Thyroid gland (tissue), 4 donors: ENCODE measurements at places on chromosomes 4 and X. TPM values are rescaled to one million over a fixed set of nuclear protein-coding genes. Genes with fewer than 3 reads are reported as not detected.

- H3K27ac ChIP-seq: no peak overlapping the region
- no peak for DNase-seq
- no peaks in the 10 kb centered on the region for H3K36me3 ChIP-seq
- H3K4me1 ChIP-seq: no peaks in the 10 kb centered on the region
These were observed 149.5 kb downstream of the DHRSX start for GRCh38 chrX:2351321-2351720.

- H3K36me3 ChIP-seq: no peaks in the 10 kb centered on the region
- H3K27me3 ChIP-seq: no peaks in the 10 kb centered on the region
- H3K4me3 ChIP-seq: no peak overlapping the region
- no peak for DNase-seq
- no peak overlapping the region for H3K27ac ChIP-seq
These were observed 25.5 kb upstream of the RXFP1 start for GRCh38 chr4:158496030-158496741.

GRCh38 chrX:106300239-106300638 is 132.1 kb downstream of the PWWP3B start:
- H3K36me3 ChIP-seq: no peaks in the 10 kb centered on the region
- H3K4me3 ChIP-seq: no peak overlapping the region
- no peak for DNase-seq
- H3K4me1 ChIP-seq: no peaks in the 10 kb centered on the region
- no peak overlapping the region for H3K27ac ChIP-seq

DNA sequence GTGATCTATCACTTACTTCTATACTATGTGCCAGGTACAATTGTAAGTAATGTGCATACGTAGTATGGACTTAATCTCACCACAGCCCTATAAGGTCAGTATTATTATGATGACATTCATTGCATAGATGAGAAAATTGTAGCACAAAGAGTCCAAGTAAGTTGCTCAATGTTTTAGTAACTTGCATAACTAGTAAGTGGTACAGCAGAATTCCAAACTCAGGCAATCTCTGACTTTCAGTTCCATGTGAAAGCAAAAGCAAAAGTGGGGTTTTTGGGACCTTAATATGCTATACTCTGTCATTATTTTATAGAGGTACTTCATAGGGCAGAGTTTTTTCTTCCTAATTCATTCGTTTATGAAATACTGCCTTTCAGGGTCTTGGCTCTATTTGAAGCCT is 188.8 kb upstream of the VEGFC start:
- no peaks in the 10 kb centered on the region for H3K36me3 ChIP-seq
- H3K27me3 ChIP-seq: no peaks in the 10 kb centered on the region

DNA sequence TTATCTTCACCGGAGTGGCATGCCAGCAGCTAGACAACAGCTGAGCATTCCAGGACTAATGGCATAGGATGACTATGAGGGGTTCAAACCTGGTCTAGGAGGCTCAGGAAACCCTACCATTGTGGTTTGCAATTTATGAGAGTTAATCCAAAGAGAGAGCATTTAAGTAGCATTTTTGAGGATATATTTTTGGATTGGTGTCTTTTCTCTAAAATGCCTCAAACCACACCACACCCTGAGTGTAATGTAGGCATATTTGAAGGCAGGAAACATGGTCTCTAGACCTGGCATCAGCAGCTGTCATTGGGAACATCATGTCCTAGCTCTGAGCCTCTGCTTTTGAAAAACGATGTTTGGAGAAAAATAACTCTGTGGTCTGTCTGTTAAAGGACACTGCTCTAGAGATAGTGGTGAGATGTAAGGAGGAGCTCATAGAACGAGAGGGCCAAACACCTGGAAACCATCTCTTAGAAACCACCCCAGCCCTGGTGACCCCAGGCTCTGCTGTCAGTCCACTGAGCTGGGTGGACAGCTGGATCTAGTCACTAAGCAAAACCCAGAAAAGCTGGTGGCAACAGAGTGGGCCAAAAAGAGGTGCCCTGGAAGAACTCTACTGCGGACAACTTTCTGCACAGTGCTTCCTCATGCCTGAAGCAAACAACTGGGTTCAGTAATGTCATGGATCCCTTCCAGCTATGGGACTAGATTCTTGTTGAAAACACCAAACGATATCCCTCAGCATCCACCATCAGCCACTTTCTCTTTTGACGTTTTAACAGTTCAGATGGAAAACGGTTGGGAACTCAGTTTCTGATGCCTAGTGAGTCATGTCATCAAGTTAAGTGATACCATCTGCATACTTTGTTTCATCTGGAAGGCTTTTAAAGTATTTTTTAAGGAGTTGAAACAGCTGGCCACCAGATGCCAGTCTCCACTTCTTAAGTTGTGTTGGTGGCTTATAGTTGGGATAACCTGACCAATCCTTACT is 100.2 kb upstream of the C1QTNF7 start:
- no peaks in the 10 kb centered on the region for H3K4me1 ChIP-seq
- H3K27me3 ChIP-seq: no peaks in the 10 kb centered on the region
- H3K36me3 ChIP-seq: no peaks in the 10 kb centered on the region

DNA sequence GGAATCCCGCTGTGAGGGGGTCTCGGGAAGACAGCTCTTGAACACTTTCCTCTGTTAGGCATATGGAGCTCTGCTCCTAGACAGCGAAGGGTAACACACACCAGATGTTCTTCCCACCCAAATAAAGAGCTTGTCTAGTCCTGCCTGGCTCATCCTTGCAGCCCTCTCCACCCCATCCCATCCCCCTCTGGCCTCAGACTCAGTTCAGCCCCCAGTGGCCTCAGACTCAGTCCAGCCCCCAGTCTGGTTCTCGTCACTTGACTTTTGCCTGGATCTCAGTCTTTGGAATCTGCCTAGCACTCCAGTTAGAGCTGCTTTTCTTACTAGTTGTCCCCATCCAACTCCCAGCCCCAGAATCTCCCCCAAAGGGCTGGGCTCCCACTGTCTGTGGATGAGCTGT is 14.9 kb downstream of the RAB33A start:
- DNase-seq: no peak
- no peak overlapping the region for H3K4me3 ChIP-seq
- no peaks in the 10 kb centered on the region for H3K27me3 ChIP-seq
- H3K36me3 ChIP-seq: no peaks in the 10 kb centered on the region
- H3K27ac ChIP-seq: no peak overlapping the region
- no peaks in the 10 kb centered on the region for H3K4me1 ChIP-seq

AREG gene
- total RNA-seq: 1.7 TPM

GRCh38 chr4:18033111-18034085 is 11.8 kb upstream of the LCORL start:
- H3K27me3 ChIP-seq: no peaks in the 10 kb centered on the region
- H3K27ac ChIP-seq: no peak overlapping the region
- H3K4me1 ChIP-seq: no peaks in the 10 kb centered on the region
- H3K4me3 ChIP-seq: no peak overlapping the region
- H3K36me3 ChIP-seq: no peaks in the 10 kb centered on the region

RNF150 gene
- total RNA-seq: 17.3 TPM

ATP8A1 gene
- 191 TPM for total RNA-seq

SLC49A3 gene
- total RNA-seq: 27.1 TPM

GRCh38 chr4:67678612-67679011 is 22.3 kb downstream of the UBA6 start:
- H3K27me3 ChIP-seq: no peaks in the 10 kb centered on the region
- H3K27ac ChIP-seq: no peak overlapping the region
- H3K4me1 ChIP-seq: no peaks in the 10 kb centered on the region
- peaks cover 8% of the 10 kb centered on the region for H3K36me3 ChIP-seq
- no peak for DNase-seq

GRCh38 chr4:37860266-37860665 is 30.6 kb upstream of the TBC1D1 start:
- H3K27me3 ChIP-seq: no peaks in the 10 kb centered on the region
- no peak overlapping the region for H3K4me3 ChIP-seq
- peaks cover 18% of the 10 kb centered on the region for H3K4me1 ChIP-seq
